ENCODE measurements at places on chromosomes 16 and 17. TPM values are rescaled to one million over a fixed set of nuclear protein-coding genes. Genes with fewer than 3 reads are reported as not detected.
A peak's percentile ranks its signal among the peaks of the same experiment; 100 is the strongest.

HSPB9 gene
- not detected for total RNA-seq

SPN gene
- 357 TPM for total RNA-seq

CD300LG gene
- total RNA-seq = not detected

ACE gene
- 4.1 TPM for total RNA-seq

NOD2 gene
- 3.8 TPM for total RNA-seq

USP22 gene
- 147 TPM for total RNA-seq

GRCh38 chr16:71851746-71852145 lies 6.0 kb downstream of the ATXN1L start:
- no peak for DNase-seq

DNA sequence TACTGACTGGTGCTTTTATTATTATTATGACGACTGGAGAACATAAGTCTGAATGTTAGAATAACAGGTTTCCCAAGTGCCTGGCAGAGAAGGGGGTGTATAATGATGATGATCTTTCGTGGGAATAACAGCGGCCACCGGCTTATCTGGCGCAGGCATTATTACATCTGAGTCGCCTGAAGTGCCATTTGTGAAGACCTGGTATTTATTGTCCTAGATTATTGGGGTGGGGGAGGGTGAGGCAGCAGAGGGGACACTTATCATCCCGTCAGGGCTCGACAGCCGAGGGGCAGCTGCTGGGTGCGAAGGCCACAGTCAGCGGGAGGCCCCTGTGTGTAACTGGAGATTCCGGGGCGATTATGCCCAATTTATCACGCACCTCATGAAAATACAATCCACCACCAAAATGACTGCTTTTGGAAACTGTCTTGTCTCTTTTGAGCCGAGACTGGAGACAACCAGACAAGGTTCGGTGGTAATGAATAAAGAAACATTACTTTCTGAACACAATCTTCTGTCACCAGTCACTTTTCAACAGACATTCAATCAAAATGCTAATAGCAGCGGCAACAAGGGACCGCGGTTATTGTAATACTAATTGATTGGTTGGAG lies 199.3 kb downstream of the CCDC182 start:
- DNase-seq = no peak

DNA sequence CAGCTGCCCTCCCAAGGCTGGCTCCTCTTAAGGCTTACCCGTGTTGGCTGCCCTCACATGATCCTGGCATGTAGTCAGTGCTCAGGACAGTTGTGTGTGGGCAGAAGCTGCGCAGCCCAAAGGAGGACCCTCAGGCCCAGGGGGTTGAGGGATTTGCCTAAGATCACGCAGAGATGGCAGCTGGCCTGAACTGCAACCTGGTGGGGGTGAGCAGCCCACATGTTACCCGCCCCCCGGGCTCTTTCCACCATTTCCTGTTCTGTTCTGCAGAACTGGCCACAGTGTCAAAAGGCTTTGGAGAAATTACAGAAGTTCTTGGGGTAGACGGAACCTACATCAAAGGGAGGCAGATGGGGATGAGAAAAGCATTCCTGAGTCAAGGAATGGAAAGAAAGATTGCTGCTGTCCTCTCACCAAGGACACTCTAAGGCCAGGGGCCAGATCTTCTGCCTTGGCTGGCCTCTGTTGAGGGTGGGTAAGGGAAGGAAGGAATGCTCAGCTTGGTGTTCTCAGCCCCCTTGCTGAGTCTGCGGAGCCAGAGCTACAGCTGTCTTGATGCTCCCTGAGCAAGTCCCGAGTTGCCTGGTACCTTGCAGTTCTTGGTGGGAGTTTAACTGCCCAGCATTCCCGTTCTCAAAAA lies 53.0 kb downstream of the EPN2 start:
- no peak for DNase-seq

DNA sequence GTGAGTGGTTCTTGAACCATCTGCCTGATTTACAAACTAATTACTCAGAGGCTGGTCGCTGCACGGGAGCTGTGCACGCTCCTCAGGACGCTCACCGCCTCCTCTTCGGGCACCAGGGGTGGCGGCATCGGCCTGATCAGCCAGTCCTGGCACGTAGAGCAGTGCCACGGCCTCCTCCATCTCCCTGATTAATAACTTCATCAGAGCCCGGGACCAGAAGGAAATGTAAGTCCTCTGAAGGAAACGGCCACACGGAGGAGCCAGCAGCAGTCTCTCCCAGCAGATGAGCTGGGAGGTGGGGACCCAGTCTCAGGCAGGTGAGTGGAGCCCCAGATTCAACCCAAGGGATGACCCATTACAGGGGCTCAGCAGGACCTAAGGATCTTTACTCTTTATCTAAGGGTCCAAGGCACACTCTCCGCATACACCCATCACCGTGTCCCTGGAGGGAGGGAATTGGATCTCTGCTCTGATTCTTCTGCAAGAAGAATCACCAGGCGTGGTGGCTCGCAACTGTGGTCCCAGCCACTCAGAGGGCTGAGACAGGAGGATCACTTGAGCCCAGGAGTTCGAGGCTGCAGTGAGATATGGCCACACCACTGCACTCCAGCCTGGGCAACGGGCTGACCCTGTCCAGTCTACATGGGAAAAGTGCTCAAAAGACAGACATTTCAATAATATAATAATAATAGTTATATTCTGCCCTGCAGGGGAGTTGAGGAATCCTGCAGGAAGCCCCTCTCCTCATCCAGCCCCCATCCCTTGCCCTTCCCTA lies 366.5 kb downstream of the SEC14L1 start:
- DNase-seq = no peak

- no peak for DNase-seq
Observed at GRCh38 chr16:53768167-53768566, 64.2 kb downstream of the FTO start.

- no peak for DNase-seq
Observed at GRCh38 chr17:74824961-74825627, 34.6 kb downstream of the GRIN2C start.

DNA sequence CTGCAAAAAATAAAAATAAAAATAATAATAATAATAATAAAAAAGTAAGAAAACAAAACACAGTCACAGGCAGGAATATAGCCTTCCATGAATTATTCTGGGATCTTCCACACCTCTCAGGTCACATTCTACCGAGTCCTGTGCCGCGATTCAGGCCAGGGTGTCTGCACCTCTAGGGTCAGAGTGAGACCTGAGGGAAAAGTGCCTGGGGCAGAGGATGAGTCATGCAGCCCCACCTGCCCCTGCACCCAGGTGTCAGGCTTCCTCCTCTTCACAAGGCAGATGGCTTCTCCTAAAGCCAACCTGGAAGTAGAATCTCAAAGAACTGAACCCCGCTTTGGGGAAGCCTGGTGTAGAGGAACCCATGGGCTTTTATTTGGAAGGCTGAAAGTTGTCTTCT lies 283.7 kb downstream of the CPPED1 start:
- no peak for DNase-seq

DNA sequence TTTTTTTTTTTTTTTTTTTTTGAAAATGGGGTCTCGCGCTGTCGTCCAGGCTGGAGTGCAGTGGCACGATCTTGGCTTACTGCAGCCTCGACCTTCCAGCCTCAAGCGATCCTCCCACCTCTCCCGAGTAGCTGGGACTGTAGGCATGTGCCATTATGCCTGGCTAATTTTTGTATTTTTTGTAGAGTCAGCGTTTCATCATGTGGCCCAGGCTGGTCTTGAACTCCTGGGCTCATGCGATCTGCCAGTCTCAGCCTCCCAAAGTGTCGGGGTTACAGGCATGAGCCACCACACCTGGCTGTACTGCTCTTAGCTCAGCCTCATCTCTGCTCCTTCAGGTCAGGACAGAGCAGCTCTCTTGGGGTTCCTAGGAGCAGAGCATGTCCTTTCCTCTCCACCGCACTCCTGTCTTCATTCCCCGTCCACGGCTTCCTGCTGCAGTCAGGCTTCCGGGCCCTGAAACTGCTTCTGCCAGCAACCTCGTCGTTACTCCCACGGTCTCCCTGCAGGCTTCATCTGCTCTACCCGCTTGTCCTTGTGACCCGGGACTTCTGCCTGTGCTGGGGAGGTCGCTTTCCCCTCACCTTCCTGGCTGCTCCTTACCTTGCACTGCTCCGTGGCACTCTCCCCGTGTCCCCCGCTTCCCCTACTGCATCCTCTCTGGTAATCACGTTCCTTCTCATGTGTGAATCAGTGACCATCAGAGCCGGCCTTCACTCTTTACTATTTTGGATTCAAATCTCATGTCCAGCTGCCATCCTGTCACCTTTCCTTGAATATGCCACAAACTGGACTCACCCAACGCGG lies 38.0 kb downstream of the PRMT7 start:
- no peak for DNase-seq

DNA sequence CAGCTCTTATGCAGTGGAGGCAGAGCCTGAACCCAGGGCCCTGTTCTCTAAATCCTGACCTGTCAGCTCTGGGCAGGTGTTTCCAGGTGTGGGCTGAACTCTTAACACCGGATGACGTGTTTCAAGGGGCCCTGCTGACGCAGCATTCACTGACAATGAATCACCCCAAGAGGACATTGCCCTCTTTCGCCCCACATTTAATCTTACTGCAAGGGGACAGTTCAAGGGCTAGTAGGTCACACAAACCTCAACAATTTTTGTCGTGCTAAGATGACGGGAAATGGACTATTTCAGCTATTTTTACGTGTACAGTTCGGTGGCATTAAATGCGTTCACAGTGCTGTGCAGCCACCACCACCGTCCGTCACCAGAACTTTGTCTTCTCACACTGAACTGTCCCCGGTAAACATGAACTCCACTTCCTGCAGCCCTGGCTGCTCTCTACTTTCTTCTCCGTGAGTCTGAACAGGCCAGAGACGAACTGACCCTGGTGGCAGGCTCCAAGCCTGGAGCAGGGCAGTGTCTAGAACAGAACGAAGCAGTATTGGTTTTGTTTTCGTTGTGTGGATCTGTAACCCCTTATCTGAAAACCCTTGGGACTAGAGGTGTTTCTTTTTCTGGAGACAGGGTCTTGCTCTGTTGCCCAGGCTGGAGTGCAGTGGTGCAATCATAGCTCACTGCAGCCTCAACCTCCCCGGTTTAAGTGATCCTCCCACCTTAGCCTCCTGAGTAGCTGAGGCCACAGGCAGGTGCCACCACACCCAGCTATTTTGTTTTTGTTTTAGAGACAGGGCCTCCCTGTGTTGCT lies 88.4 kb upstream of the CIBAR2 start:
- no peak for DNase-seq

- DNase-seq = peak; percentile 44
Observed at GRCh38 chr17:81652906-81653771, 3.2 kb downstream of the PDE6G start.

DNA sequence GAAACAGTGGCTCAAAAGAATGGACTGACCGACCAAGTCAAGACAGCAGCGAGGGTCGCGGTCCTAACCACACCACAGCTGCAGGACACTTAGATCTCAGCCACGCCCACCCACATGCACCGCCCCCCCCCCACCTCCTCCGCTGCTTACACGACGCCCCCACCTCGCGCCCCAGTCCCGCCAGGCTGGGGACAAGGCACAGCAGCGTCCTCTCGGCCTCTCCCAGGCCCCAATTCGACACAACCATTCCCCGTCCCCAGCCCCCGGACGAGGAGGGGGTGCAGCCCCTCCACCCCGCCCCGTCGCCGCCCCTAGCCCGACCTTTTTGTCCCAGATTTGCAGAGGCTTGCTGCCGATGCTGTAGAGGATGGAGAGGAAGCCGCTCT lies 477 bp downstream of the CFAP20 start:
- peak; percentile 28 for DNase-seq

DNA sequence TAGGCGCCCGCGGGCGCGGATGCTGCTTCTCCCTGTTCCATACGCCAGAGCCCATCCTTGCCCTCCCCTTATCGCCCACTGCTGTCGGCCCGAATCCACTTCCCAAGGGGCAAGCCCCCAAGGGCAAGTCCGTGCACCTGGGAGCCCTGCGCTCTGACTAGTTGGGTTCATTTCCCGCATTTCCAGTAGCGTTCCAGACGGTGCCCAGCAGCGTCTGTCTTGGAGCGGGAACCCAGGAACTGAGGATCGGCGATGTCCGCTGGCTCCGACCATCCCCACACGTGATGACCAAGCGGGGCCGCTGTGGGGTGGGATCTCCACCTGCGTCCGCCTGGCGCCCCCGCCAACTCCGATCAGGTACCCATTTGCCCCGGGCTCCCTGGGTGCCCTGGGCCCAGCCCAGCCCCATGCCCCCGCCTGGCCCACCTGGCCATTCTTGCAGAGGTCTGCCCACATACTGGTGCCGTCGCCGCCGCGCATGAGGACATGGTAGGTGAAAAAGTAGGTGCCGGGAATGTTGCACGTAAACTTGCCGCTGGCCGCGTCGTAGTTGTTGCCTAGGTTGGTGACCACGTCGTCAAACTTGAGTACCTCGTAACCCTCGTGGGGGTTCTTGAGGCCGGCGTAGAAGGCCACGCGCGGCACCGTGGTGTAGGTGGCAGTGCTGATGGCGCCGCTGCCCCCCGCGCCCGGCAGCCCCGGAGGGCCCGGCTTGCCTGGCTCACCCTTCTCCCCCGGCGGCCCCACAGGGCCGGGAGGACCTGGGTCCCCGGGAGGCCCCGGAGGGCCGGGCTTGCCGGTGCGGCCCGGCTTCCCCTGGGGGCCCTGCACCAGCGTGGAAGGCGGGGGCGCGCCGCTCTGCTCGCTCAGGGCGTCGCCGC lies 837 bp downstream of the C1QL1 start:
- DNase-seq = no peak

GRCh38 chr17:32516940-32517701 lies 30.3 kb downstream of the CDK5R1 start:
- no peak for DNase-seq

DNA sequence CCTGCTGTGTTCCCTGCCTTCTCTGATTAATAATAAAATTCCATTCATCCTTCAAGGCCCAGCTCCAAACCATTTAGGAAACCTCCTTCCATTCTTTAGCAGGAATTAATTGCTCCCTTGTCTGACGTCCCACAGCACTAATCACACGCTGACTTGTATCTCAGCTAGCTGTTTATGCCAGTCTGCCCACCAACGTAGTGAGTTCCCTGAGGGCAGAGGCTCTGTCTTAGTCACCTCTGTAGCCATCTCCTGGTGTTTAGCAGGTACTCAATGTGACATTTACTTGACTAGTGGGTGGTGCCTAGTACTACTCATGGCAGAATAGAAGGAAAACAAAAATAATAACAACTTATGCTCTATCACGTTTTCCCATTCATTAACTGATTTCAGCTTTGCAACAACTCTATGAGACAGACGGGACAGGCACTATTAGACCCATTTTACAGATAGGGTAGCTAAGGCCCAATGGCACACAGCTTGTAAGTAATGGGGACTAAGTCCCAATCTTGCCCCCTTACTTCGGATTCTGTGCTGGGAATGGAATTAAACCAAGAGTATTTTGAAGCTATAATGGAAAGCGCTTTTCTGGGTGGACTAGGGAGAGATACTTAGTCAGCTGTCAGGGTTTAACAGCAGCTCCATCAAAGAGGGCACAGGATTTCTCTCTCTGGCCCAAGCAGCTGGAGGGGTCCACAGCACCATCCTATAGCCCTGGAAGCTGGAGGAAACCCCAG lies 931 bp upstream of the WIPF2 start:
- no peak for DNase-seq

Measured in activated CD4-positive, alpha-beta T cell treated with anti-CD3 and anti-CD28 coated beads, Interleukin-2, amount 10 ng/mL, durations not matched to agents 7 days and 5 days (primary cell).